ENCODE measurements at places on chromosomes 1 and 21.
A peak's percentile ranks its signal among the peaks of the same experiment; 100 is the strongest.

DNA sequence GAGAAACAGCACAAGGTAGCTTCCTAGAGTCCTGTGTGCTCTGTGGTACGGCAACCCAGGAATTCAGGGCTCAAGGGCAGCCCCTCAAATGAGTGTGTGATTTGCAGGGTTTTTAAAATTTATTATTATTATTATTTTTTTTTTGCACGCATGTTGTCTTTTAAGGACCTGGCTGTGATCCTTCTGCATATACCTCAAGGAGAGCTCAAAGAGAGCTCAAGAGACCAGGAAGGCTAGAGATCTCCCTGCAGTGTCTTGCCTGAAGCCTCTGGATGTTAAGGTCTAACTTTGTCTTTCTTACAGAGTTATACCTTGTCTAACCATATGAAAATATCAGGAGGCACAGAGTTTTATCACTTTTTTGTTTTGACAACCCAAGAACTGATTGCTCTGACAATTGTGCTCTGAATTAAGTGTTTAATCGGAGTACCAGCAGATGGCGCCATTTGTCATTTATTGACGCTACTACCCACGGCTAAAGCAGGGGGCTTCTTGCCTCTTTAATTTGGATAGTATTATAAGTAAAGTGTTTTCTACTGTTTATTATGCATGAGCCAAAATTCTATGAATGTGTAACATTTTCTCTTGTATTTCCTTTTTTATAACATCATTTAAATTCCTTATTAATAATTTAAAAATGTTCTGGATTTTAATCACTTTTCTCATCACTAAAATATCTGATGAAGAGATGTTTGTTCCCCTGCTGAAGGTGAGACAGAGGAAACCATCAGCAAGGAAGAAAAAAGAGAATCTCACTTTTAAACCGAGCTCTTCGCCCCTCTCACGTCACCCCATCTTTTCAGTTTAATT is 35.8 kb upstream of the LMO4 start:
- DNase-seq, result peak; percentile 34

- DNase-seq, result no peak
Measured at GRCh38 chr1:51792864-51793263, 85.7 kb downstream of the NRDC start.

DNA sequence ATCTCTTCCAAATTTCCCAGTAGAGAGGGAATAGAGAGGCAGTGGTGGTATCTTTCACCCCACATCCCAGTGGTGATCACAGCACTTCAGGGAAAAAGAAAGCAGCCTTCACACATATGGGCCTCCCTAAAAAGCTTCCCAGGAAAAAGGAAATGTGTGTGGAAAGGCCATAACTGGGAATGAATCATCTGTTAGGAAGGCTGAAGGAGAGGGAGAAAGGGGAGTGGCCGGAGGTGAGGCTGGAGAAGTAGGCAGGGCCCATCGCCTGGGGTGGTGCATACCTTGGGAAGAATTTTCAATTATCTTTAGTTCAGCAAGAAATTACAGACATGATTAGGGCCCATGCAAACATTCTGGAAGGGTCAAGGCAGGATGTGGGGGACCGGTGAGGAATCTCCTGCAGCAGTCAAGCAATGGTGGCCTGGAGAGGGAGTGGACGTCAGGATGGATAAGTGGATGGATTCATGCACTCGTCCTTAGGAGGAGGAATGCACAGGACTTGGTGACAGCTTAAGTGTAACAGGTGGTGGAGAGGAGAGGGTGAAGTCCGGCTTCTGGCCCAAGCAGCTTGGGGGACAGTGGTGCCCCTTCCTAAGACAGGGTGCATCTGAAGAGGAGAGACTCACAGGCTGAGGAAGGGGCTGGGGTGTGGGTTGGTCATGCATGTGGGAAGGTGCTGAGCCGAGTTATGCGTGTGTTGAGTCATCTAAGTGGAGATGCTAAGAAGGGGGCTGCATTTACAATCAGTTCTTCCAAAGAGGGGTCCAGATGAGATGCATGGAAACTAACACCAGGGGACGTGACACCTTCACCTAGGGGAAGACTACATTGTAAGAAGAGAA is 17.9 kb downstream of the HIVEP3 start:
- no peak for DNase-seq

GRCh38 chr1:109441069-109441468 is 14.8 kb upstream of the PSMA5 start:
- no peak for DNase-seq

GRCh38 chr1:159775716-159776115 is 5.0 kb upstream of the DUSP23 start:
- DNase-seq, result no peak

- no peak for DNase-seq
Measured at GRCh38 chr1:10938741-10939417, 73.6 kb upstream of the TARDBP start.

DNA sequence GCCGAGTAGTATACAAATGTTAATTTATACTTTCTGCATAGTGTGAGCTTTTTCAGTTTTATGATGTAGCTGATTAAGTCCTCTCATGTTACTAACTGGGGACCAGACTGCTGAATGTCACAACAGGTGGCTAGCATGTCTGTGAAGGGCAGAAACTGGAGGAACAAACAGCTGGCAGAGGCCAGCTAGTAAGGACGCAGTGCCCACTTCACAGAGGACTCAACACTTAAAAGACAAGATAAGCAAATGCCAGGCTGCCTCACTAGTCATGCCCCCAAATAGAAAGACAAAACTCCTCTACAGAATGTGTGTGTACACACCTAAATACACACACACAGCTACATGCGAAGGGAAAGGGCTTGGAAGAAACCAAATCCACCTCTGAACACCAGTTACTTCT is 73.8 kb upstream of the ZNF678 start:
- no peak for DNase-seq

DNA sequence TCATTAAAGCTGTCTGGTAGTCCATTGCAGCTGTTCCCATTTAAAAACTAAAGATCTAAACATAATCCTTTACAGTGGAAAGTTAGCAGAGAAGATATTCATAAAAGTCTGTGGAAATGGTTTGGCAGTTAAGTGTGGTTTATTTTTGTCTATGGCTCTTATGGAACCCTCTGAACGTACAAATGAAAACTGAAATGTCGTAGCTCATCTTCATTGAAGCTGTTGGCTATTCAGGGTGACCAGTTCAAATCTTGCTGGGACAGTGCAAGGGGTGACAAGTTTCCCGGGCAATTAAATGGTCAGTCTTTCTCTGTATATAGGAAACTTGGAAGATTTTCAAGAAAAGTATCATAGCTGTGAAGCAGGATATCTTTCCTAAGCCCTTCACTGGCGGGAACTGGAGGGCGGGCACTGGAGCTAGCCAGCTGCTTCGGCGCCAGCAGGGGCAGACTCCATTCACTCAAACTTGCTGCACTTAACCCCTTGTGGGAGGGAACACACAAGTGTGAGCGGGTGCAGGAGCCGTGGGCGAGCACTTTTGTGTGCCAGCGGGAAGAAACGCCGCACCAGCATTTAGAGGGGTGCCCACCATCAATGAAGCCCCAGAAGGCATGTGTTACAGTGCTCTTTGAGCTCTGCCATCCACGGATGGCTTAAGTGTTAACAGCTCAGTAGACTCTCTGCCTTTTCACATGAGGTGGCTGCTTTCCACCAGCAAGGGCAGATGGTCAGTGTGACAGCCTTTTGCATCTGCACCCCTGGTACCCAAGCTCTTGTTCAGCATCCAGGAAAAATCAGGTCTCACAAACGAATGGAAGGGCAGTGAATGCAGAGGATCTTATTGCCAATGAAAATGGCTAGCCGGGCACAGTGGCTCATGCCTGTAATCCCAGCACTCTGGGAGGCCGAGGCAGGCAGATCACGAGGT is 232.1 kb upstream of the KAZN start:
- DNase-seq, result no peak

DNA sequence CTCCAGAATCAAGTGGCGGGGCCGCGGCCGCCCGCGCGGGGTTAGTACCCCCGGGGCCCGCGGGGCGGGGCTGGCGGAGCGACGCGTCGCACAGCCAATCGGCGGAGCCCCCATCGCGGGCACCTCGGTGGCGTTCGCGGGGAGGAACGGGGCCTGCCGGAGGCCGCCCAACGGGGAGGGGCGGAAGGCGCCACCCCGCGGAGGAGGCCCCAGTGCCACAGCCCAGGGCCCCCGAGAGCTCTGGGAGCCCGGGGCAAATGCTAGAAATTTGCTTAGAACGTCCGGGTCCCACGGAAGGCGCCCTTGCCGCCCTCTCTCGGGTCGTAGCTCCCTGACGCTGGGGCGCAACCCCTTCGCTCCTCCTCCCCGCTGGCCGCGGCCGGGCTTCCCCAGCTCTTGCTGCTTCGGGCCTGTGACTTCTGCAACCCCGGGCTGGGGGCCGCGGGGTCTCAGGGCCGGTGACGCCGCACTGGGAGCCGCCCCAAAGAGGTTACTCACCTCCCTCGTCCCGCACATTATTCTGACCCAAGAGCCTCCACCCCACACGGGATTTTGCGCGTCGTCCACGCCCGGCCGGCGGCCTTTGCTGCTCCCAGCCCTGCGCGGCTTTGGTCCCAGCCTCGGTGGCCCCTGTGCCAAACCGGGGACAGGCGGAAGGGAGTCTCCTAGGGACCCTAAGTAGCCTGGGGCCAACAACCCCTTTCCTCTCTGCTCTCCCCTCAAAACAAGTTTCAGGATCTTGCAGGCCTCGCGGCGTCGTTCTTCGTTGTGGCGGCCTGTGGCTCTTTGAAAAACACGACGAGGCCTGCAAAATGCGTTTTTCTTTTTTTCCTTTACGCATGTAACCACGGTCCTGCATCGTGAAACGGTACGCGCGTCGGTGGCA is at the start of gene RUNX3:
Gene RUNX3 (minus strand): TSS at position 17 of the 886 bp plus-strand sequence. CDS start 408 bp downstream, outside the sequence.
- peak; percentile 97 for DNase-seq

- DNase-seq, result no peak
Measured at GRCh38 chr1:14681182-14681581, 82.7 kb downstream of the KAZN start.

GRCh38 chr1:93756657-93757056 is 75.0 kb upstream of the BCAR3 start:
- DNase-seq, result no peak

GRCh38 chr1:42904434-42904833 is 54.2 kb downstream of the SLC2A1 start:
- DNase-seq, result no peak

GRCh38 chr1:170959385-170959784 is 24.1 kb downstream of the MROH9 start:
- DNase-seq, result no peak

- DNase-seq, result no peak
Measured at GRCh38 chr1:12441414-12442105, 176.4 kb downstream of the DHRS3 start.

DNA sequence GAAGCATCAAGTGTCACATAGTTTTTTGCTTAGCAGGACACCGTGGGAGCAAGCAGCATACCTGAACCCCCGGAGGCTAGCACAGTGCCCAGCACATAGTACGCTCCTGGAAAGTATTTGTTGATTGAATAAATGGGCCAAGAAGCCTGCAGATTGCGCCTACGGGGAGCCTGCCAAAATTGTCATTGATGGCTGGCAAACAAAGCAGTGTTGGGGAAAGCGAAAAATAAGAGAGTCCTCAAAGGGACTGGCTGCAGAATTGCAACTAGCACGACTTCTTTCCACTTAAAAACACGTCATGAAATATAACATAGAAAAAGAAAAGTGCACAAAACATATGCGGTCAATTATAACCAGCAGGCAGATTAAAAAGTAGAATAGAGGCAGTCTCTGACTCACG is 125.2 kb upstream of the GALNT2 start:
- no peak for DNase-seq

GRCh38 chr1:71885171-71885570 is 397.2 kb downstream of the NEGR1 start:
- no peak for DNase-seq

DNA sequence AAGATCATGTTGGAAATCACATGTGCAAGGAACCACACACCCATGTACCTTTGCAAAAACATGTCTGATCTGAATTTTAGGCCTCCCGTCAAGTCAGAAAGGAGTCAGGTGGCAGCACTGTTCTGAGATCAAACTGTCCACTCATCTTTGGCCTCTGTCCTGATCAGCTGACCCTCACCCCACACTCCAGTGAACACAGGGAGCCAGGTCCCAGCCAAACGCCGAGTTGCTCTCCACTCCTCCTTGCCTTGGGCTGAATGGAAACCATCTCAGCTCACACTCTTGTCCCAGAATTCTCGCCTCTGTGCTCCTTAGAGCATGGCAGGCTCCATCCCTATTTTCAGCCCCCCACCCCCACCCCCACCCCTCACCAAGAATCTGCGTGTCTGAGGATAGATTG is 4.6 kb upstream of the RNF186 start:
- DNase-seq, result no peak

DNA sequence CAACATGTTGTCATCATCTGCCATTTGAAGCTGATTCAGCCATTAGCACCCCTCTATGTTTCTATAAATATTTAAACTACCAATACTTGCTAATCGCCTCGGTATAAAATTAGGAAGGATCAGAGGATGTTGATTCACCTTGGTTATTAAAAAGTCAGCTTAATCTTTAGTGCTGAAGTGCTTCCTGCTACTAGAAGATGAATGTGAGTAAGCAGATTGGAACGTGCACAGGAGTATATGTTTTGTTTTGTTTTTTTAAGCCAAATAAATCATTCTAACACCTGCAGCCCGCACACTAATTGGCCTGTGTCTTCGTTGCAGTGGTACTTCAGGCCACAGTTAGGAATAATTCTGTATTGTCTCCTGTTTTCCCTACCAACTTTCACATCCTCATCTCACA is 485.7 kb downstream of the AJAP1 start:
- no peak for DNase-seq

GRCh38 chr1:210344706-210345105 is 16.0 kb downstream of the HHAT start:
- no peak for DNase-seq
